Muscle of leg (tissue), 16 donors: ENCODE measurements at places on chromosomes 5 and 9. TPM values are rescaled to one million over a fixed set of nuclear protein-coding genes. Genes with fewer than 3 reads are reported as not detected.
A peak's percentile ranks its signal among the peaks of the same experiment; 100 is the strongest.

DNA sequence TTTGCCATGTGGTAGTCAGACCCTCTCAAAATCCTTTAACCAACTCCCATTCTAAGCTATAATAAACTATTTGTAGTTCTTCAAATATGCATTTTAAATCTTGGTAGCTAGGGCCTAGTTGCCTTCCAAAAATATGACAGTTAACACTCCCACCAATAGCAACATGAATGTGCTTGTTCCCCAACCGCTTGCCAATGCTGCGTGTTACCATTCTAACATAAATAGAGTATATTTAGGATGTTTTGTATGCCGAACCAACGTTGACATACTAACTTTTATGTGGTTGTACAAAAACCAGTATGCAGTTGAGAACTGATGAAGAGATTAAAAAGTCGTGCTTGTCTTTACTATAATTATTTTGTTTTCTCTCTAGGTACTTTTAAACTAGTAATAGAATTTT, 9.0 kb downstream of the UBE2B start:
- no peak for DNase-seq

DNA sequence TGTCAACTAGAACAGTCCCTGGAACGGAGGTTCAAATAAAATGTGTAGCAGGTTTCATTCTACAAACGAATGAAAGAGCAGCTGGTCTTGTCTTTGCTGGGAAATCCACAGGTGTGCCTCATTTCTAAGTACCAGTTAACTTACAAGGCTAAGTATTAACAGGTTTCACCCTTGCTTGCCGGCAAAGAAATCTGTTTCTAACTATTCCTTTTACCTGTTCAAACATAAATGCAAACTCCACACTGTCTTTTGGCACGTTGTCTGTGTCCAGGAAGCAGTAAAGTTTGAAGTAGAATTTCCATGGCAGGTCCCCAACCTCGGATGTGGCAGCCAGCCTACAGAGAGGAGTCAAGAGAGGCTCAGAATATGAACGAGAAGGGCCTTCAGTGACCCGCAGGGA, 54.4 kb upstream of the RETREG1 start:
- DNase-seq: peak; percentile 30

DNA sequence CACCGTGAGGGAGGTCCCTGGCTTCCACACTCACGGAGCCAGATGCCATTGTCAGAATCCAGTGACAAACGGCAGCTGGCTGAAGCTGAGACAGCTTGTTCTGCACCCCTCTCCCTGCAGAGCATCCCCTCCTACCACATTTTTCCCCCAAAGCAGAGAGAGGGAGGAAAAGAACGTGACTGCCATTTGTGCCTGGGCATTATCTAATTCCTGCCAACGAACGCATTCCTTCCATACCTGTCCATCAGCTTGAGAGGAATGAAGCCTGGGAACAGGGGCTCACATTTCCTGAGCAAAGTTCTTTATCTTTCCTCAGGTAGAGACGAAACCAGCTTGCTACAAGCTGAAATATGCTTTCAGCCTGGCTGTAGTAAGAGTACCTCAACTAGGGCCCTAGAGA, 175.4 kb downstream of the SLIT3 start:
- no peak for DNase-seq

DNA sequence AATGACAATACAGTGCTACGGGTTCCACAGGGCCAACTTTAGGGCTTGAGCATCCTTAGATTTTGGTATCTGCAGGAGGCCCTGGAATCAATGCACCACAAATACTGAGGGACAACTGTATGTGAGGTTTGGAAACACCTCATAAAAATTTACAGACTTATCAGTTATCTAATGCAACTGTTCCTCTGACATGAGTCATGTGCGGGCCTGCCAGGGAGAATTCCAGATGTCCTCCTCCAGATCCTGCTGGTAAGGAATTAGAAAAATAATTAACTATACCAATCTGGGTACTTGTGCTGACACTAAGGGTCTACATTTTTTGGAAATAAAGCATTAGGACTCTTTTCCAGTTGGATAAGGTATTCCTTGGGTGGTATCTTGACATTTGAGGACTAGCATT, 333.3 kb downstream of the ARRDC3 start:
- DNase-seq: no peak

GRCh38 chr9:35816708-35817107, 1.9 kb upstream of the HINT2 start:
- DNase-seq: no peak

DNA sequence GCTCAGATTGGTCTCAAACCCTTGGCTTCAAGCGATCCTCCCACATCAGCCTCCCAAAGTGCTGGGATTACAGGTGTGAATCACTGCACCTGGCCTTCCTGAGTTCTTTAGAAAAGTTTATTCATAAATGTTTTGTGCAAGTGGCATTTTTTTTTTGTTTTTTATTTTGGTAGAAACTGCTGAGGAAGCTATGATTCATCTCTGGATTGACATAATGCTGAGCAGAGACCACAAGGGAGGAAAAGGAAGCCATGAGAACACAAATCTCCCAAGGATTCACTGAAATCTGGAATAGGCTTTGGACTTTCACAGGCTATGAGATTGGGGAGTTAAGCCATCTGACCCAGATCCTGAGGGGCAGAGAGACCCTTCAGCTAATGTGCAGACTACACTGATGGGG, 3.4 kb upstream of the SLC46A2 start:
- DNase-seq: no peak

Gene TMEM171
- 0.71 TPM for total RNA-seq

Gene EGFL7
- total RNA-seq: 78.4 TPM
